ENCODE measurements at places on chromosomes 1 and 21. TPM values are rescaled to one million over a fixed set of nuclear protein-coding genes. Genes with fewer than 3 reads are reported as not detected.
A peak's percentile ranks its signal among the peaks of the same experiment; 100 is the strongest.

DNA sequence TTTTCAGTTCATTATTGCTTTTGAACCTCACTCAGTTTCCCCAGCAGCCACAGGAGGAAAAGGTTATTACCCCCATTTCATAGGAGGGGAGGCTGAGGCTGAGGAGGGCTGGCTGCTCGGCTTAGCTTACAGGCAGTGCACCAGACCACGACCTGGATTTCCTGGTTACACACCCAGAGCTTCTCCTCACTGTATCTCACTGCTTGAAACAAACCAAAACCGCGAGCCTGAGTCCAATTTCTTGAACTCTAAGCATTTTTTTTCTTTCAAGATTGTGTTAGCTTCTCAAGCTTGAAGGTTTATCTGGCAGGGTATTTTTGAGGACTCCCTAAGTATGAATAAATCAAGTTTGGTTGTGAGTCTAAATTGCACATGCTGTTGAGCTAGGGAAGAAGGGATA lies 188.9 kb upstream of the EDN2 start:
- H3K4me3 ChIP-seq = no peak overlapping the region
- peaks cover 37% of the 10 kb centered on the region for H3K4me1 ChIP-seq
- H3K27me3 ChIP-seq = no peaks in the 10 kb centered on the region
- H3K36me3 ChIP-seq = no peaks in the 10 kb centered on the region
- H3K27ac ChIP-seq = peak overlapping the region; percentile 75

- peaks cover 9% of the 10 kb centered on the region for H3K4me1 ChIP-seq
- H3K27ac ChIP-seq = no peak overlapping the region
- peaks cover 32% of the 10 kb centered on the region for H3K36me3 ChIP-seq
- no peak for DNase-seq
- no peak overlapping the region for H3K4me3 ChIP-seq
Observed at GRCh38 chr1:17004466-17005364, 7.0 kb downstream of the ATP13A2 start.

DNA sequence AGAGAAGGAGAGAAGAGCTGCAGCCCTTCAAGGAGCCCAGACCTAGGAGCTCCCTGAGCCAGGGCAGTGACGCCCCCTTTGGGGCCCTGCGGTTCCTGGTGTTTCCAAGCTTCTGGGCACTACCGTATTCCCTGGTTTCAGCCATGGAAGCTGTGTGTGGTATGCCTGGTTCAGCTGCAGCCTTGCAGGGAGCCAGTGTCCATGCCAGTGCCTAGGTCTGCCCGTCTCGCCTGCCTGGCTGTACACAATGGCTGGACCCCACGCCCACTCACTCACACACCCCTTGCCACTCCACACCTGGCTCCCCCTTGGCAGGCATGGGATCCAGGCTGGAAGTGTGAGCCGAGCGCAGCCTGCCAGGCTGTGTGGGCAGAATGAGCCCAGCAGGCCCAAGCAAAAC lies 87.7 kb downstream of the ADARB1 start:
- no peaks in the 10 kb centered on the region for H3K27me3 ChIP-seq
- peaks cover 5% of the 10 kb centered on the region for H3K36me3 ChIP-seq
- no peak for DNase-seq
- H3K4me3 ChIP-seq = no peak overlapping the region
- H3K27ac ChIP-seq = no peak overlapping the region
- H3K4me1 ChIP-seq = no peaks in the 10 kb centered on the region

GRCh38 chr1:201448990-201449389 lies 20.0 kb downstream of the PHLDA3 start:
- peaks cover 3% of the 10 kb centered on the region for H3K4me1 ChIP-seq
- no peaks in the 10 kb centered on the region for H3K27me3 ChIP-seq
- no peak overlapping the region for H3K4me3 ChIP-seq
- no peak overlapping the region for H3K27ac ChIP-seq

- no peak for DNase-seq
- no peaks in the 10 kb centered on the region for H3K36me3 ChIP-seq
- no peak overlapping the region for H3K27ac ChIP-seq
- no peaks in the 10 kb centered on the region for H3K4me1 ChIP-seq
- H3K27me3 ChIP-seq = no peaks in the 10 kb centered on the region
- H3K4me3 ChIP-seq = no peak overlapping the region
Observed at GRCh38 chr21:41321211-41321907, 4.8 kb downstream of the FAM3B start.

DNA sequence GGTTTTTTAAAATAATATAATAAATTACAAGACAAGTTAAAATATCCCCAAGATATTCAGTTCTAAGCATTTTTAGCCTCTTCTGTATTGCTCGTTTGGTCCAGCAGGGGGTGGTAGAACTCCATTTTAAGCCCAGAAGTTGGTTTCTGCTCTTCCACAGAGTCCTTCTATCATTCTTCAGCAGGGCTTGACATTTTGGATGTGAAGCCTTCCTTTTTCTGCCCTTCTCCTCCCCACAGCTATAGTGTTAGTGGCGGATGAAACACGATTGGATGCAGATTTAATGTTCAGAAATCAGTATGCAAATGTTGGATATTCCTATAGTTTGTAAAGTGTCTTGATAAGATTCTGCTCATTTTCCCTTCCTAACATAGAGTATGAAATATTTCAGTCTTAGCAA lies 1.4 kb downstream of the NCAM2 start:
- H3K27me3 ChIP-seq = peaks cover 9% of the 10 kb centered on the region
- H3K36me3 ChIP-seq = no peaks in the 10 kb centered on the region
- no peak overlapping the region for H3K27ac ChIP-seq
- H3K4me1 ChIP-seq = peaks cover 14% of the 10 kb centered on the region
- peak; percentile 45 for DNase-seq
- no peak overlapping the region for H3K4me3 ChIP-seq

DNA sequence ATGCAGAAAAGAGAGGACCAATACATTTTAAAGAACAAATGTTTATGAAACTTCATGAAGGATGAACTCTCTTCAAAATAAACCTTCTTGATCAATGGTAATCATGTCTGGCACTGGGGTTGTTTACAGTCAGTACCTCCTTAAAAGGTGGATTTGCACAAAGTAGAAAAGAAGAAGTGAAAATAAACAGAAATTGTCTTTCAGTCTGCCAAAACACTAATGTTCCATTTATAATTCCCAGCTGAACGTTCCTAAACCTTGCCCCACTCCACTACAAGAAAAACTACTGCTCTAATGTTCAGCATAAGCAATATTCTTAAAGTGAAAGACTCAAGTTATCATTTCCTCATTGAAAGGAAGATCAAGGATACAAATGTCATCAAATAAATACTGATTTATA lies 86.2 kb downstream of the EIF4G3 start:
- no peak overlapping the region for H3K4me3 ChIP-seq
- peaks cover 4% of the 10 kb centered on the region for H3K36me3 ChIP-seq
- H3K27me3 ChIP-seq = no peaks in the 10 kb centered on the region
- no peak overlapping the region for H3K27ac ChIP-seq

- no peak for DNase-seq
- no peaks in the 10 kb centered on the region for H3K36me3 ChIP-seq
- no peaks in the 10 kb centered on the region for H3K27me3 ChIP-seq
- no peaks in the 10 kb centered on the region for H3K4me1 ChIP-seq
Observed at GRCh38 chr1:209344156-209344555, 239.4 kb upstream of the CAMK1G start.

DNA sequence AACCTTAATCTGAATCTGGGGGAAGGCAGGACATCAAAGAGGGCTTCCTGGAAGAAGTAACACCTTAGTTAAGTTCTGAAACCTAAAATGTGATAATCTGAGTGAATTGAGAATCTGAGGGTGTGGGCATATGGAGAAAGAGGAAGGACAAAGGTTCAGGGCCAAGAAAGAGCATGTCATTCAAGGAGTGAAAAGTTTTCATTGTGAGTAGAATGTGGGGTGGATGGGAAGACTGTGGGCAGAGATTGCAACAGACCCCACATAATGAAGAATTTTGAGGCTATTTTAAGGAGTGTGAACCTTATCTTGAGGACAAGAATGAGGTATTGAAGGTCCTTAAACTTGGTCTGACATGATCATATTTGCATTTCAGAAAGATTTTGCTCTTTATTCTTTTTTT lies 227.2 kb downstream of the PTGER3 start:
- H3K27ac ChIP-seq = no peak overlapping the region
- no peak overlapping the region for H3K4me3 ChIP-seq
- H3K27me3 ChIP-seq = no peaks in the 10 kb centered on the region
- DNase-seq = no peak

- no peak overlapping the region for H3K27ac ChIP-seq
- no peaks in the 10 kb centered on the region for H3K4me1 ChIP-seq
- no peak for DNase-seq
- no peaks in the 10 kb centered on the region for H3K36me3 ChIP-seq
- H3K4me3 ChIP-seq = no peak overlapping the region
- no peaks in the 10 kb centered on the region for H3K27me3 ChIP-seq
Observed at GRCh38 chr1:69947837-69948236, 257.5 kb downstream of the LRRC40 start.

DNA sequence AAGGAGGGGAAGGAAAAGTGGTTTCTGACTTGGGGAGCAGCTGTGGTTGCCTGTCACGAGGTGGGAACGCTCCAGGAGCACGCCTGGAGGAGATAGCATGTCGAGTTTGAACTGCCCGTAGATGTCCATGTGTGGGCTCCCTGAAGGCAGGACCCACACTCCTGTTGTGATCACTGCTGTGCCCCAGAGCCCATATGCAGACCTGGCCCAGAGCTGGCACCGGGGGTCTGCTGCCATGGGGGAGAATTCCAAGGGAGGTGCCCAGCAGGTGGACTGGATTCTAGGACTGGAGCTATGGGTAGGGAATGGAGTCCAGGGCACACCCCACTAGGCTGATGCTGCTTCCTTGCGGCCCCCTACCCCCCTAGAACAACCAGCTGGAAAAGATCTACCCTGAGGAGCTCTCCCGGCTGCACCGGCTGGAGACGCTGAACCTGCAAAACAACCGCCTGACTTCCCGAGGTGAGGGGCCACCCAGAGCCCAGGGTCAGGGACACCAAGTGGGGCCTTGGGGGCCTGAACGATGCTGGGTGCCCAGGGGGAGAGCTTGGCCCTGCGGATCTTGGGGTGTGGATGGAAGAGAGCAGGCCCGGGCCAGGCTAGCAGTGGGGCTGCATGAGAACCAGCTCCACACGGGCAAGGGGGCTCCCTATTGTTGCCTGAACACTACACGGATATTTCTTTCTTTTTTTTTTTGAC lies 9.3 kb downstream of the PODN start:
- no peaks in the 10 kb centered on the region for H3K4me1 ChIP-seq
- no peaks in the 10 kb centered on the region for H3K36me3 ChIP-seq
- no peak for DNase-seq
- no peaks in the 10 kb centered on the region for H3K27me3 ChIP-seq
- no peak overlapping the region for H3K4me3 ChIP-seq

DNA sequence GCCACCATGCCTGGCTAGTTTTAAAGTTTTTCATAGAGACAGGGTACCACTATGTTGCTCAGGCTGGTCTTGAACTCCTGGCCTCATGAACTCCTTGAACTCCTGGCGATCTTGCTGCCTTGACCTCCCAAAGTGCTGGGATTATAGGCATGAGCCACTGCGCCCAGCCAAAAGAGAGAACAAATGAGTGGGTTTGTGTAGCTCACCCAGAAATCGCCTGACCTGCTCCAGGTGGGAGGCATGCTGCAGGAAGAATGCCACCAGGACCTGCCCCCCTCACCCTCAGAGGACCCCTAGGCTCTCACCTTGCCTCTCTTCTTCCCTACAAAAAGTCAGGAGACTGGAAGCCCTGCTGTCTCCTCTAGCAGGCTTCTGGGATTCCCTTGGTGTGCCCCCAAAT lies 88.8 kb downstream of the SYT2 start:
- H3K36me3 ChIP-seq = no peaks in the 10 kb centered on the region
- H3K4me1 ChIP-seq = peaks cover 28% of the 10 kb centered on the region
- DNase-seq = no peak
- no peak overlapping the region for H3K4me3 ChIP-seq
- peaks cover 2% of the 10 kb centered on the region for H3K27me3 ChIP-seq

- H3K4me1 ChIP-seq = peaks cover 4% of the 10 kb centered on the region
- no peak overlapping the region for H3K4me3 ChIP-seq
- H3K36me3 ChIP-seq = no peaks in the 10 kb centered on the region
- H3K27me3 ChIP-seq = no peaks in the 10 kb centered on the region
Observed at GRCh38 chr1:2966449-2967328, 54.6 kb upstream of the ACTRT2 start.

- H3K4me3 ChIP-seq = no peak overlapping the region
- DNase-seq = no peak
- H3K27me3 ChIP-seq = no peaks in the 10 kb centered on the region
- no peak overlapping the region for H3K27ac ChIP-seq
Observed at GRCh38 chr1:29469457-29469856, 233.1 kb downstream of the PTPRU start.

GRCh38 chr1:44377925-44378784 lies 23.1 kb upstream of the ERI3 start:
- H3K4me1 ChIP-seq = no peaks in the 10 kb centered on the region
- H3K4me3 ChIP-seq = no peak overlapping the region
- DNase-seq = peak; percentile 38
- H3K36me3 ChIP-seq = no peaks in the 10 kb centered on the region
- no peak overlapping the region for H3K27ac ChIP-seq

- no peaks in the 10 kb centered on the region for H3K4me1 ChIP-seq
- DNase-seq = no peak
- H3K27me3 ChIP-seq = no peaks in the 10 kb centered on the region
- peak overlapping the region; percentile 14 for H3K27ac ChIP-seq
- peaks cover 44% of the 10 kb centered on the region for H3K36me3 ChIP-seq
Observed at GRCh38 chr1:25361901-25362300, 23.8 kb downstream of the TMEM50A start.

DNA sequence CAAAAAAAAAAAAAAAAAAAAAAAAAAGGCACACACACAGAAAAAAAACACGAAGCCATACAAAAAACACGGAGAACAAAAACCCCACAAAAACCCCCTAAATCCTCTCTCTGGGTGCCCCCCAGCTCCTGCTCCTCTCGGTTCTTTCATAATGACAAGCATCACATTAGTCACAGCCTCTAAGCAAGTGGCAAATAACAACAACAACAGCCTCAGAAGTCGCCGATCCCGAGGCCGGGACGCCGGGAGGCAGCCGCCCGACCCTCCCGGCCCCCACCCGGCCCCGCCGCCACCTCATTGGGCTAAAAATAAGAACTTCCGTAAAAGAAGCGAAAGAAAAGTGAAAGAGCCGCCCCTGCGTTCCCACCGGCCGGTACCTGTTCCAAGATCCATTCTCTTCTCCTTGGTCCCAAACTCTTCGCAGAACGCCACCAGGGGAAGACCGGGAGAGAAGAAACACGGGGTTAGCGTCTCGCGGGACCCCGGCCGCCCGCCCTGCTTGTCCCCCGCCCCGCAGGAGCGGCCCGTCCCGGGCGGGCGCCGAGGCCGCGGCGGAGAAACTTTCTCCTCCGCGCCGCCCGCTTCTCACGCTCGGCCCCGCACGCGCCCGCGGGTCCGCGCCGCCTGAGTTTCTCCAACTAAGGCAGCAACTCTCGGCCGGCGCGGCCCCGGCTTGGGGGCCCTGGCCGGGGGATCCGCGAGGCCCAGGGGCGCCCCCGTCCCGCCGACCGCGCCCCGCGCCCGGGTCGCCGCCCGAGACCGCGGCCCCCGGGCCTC lies 102.8 kb downstream of the CASZ1 start:
- peak overlapping the region; percentile 67 for H3K4me3 ChIP-seq
- no peaks in the 10 kb centered on the region for H3K36me3 ChIP-seq
- H3K4me1 ChIP-seq = peaks cover 28% of the 10 kb centered on the region

The CASQ1 gene
- total RNA-seq = not detected

The TGFB2 gene
- 0.07 TPM for total RNA-seq

The EIF2D gene
- 31.8 TPM for total RNA-seq

The SELENBP1 gene
- total RNA-seq = not detected

The CLCA4 gene
- total RNA-seq = not detected

The CACHD1 gene
- total RNA-seq = not detected

The SEMA4A gene
- total RNA-seq = 2.6 TPM

The CHI3L1 gene
- not detected for total RNA-seq

All from natural killer cell (primary cell).